GM23248 (cell line): ENCODE measurements at places on chromosomes 16 and 17. TPM values are rescaled to one million over a fixed set of nuclear protein-coding genes. Genes with fewer than 3 reads are reported as not detected.

GRCh38 chr17:28046034-28046825 is 3.8 kb downstream of the NLK start:
- no peaks in the 10 kb centered on the region for H3K27me3 ChIP-seq
- no peaks in the 10 kb centered on the region; the same call in 1 of the 2 replicates for H3K36me3 ChIP-seq
- H3K4me3 ChIP-seq = no peak overlapping the region
- no peak overlapping the region for H3K27ac ChIP-seq
- peaks cover 40% of the 10 kb centered on the region for H3K4me1 ChIP-seq

NF1 gene
- total RNA-seq = 24.4 and 46.0 TPM in 2 replicates

MTMR4 gene
- 19.6 and 20.4 TPM in 2 replicates for total RNA-seq

- H3K27ac ChIP-seq = no peak overlapping the region
- H3K27me3 ChIP-seq = peaks cover 42% of the 10 kb centered on the region
- DNase-seq = no peak
Observed at GRCh38 chr17:4636474-4637100, 4.9 kb downstream of the ALOX15 start.

DNA sequence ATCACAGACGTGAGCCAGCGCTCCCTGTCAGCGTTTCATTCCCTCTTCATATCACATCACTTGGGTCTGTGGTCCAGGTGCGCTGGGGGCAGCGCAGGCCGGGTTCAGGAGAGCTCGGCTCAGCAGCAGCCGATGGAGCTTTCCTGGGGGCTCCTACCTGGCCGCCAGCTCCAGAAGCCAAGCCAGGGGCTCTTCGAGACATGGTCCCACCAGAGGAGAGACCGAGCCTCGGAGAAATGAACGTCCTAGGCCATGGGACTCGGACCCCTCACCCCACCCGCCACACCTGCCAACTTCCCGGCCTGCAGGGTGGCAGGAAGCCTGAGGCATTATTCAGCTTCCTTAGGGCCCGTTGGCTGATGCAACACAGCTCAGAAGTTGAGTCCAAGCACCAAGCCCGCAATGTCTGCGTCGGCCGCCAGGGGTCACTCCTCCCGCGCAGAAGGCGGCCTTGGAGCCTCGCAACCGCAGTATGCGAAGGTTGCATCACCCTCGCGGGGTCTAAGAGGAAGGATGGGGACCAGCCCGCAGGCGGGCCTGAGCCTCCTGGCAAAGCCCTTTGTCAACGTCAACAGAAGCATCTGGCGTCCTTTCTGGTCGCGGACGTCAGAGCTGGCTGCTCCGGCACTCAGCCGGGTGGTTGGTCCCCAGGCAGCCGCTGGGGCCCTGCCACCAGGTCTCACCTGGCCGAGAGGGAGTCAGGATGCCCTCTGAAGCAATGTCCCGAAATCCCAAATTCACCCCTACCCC is 13.2 kb upstream of the KLHDC4 start:
- peak; percentile 95 for DNase-seq
- H3K27ac ChIP-seq = peak overlapping the region; percentile 62
- H3K27me3 ChIP-seq = no peaks in the 10 kb centered on the region
- H3K4me1 ChIP-seq = peaks cover 23% of the 10 kb centered on the region
- H3K36me3 ChIP-seq = no peaks in the 10 kb centered on the region

DNA sequence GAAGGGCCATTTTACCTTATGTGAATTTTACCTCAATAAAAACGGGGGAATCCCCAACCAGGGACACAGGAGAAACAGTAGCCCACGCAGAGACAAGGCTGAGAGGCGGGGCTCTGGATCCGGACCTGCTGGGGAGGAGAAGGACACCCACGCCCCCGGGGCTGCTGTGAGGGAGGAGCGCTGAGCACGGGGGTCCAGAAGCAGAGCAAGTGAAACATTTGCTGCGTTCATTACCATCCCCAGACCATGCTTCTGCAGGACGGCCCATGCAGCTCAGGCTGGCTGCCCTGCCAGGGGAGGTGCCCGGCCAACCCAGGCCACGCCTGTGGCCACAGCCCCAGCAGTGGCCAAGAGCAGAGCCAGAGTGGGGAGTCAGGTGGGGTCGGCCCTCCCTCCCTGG is 50.0 kb downstream of the KCNJ18 start:
- no peaks in the 10 kb centered on the region for H3K4me1 ChIP-seq
- no peaks in the 10 kb centered on the region for H3K27me3 ChIP-seq
- H3K36me3 ChIP-seq = no peaks in the 10 kb centered on the region
- H3K27ac ChIP-seq = no peak overlapping the region

- H3K4me3 ChIP-seq = no peak overlapping the region
- H3K27ac ChIP-seq = no peak overlapping the region
- H3K27me3 ChIP-seq = no peaks in the 10 kb centered on the region
- DNase-seq = peak; percentile 50
- no peaks in the 10 kb centered on the region for H3K36me3 ChIP-seq
Observed at GRCh38 chr17:37388266-37388665, 12.5 kb downstream of the C17orf78 start.

NPIPB4 gene
- total RNA-seq = 2.8 and 14.6 TPM in 2 replicates

DNA sequence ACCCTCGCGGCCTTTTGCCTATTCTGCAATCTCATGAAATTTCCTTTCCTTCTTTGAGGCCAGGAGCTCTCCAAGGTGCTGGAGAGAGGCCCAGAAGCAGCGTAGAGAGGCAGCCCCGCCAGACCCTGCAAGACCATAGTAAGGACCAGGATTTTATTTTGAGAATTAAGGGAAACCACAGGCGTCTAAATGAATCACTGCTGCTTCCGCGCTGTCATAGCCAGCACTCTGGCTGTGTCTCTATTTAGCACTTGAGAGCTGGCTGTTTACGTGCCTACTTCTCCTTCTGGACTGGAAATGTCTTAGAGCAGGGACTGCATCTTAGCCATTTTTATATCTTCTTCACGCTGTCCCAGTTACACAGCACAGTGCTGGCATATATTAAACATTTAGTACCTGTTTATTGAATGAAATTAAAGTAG is 37.6 kb upstream of the PIRT start:
- no peaks in the 10 kb centered on the region for H3K36me3 ChIP-seq
- no peaks in the 10 kb centered on the region for H3K4me1 ChIP-seq
- H3K27me3 ChIP-seq = no peaks in the 10 kb centered on the region
- peak; percentile 44 for DNase-seq

DNA sequence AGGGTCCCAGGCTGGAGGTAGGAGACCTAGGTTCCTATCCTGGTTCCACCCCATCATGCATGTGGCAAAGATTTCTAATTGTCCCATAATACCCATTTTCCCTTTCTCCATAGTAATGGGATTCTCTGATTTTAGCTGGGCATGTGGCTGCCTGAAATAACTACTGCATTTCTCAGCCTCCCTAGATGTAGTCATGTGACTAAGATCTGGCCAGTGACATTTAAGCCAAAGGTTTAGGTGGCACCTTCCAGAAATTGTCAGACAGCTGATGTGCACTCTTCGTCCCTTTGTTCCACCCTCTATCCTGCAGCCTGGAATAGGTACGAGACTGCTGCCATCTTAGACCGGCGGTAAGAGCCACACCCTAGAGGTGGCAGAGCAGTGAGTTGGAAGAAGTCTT is 8.2 kb downstream of the NXPH3 start:
- H3K4me3 ChIP-seq = no peak overlapping the region
- H3K4me1 ChIP-seq = peaks cover 12% of the 10 kb centered on the region
- DNase-seq = no peak

CA10 gene
- total RNA-seq = not detected in 2 replicates

DNA sequence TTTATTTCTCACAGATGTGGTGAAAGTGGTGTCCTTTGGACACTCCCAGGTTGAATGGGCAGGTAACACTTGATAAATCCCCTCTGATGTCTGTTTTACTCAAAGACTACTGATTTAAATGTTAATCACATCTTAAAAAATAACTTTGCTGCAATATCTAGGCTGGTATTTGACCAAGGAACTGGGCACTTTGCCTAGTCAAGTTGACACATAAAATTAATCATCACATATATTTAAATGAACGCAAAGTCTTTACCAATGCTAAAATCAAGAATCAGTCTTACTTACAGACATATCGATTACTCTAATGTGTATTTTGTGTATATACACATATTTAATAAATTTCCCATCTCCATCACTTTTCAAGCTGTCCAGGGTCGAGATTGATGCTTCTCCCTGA is 7.0 kb downstream of the MT2A start:
- peak; percentile 72 for DNase-seq
- peaks cover 58% of the 10 kb centered on the region for H3K4me1 ChIP-seq
- H3K27me3 ChIP-seq = no peaks in the 10 kb centered on the region
- H3K4me3 ChIP-seq = no peak overlapping the region
- peak overlapping the region; percentile 74 for H3K27ac ChIP-seq
- no peaks in the 10 kb centered on the region for H3K36me3 ChIP-seq

GRCh38 chr17:69822314-69822875 is 252.6 kb upstream of the KCNJ16 start:
- H3K36me3 ChIP-seq = no peaks in the 10 kb centered on the region
- DNase-seq = peak; percentile 7
- no peaks in the 10 kb centered on the region for H3K27me3 ChIP-seq
- no peak overlapping the region for H3K27ac ChIP-seq

DNA sequence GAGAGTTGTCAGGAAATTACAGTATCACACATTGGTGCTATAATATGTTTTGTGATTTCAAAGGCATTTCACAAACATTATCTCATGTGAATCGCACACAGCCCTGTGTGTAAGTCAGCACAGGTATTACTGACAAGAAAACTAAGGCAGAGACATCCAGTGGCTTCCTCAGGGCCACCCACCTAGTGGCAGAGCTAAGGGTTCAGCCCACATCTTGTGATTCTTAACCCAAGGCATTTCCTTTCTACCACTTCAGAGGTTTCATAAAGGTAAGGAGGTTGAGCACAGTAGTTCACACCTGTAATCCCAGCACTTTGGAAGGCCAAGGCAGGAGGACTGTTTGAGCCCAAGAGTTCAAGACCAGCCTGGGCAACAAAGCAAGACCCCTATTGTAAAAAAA is 58.2 kb downstream of the STX8 start:
- H3K27me3 ChIP-seq = no peaks in the 10 kb centered on the region
- no peak overlapping the region for H3K4me3 ChIP-seq
- DNase-seq = no peak
- no peak overlapping the region for H3K27ac ChIP-seq

- H3K27me3 ChIP-seq = no peaks in the 10 kb centered on the region
- no peak overlapping the region for H3K27ac ChIP-seq
- peaks cover 20% of the 10 kb centered on the region for H3K4me1 ChIP-seq
- DNase-seq = peak; percentile 9
Observed at GRCh38 chr16:11315510-11315909, 29.7 kb upstream of the RMI2 start.
